ENCODE measurements at places on chromosomes 7 and 10.

DNA sequence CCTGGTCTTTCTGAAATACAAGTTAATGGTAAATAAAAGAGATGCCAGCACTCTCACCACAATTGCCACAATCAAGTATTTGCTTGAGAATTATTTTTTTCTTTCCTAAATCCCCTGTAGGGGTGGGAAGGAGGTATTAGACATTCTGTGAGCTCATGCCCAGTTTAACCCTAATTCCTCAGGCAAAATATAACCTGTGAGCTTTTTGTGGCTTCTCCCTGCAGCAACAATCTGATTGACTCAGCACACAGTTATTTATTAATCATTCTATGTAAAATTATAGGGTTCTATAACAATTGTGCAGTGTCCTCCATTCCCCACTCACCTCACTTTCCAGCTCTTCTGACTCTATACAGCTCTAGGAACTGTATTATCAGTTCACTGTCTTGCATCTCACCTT is 66.3 kb downstream of the GLI3 start:
- DNase-seq = peak; percentile 23

GRCh38 chr10:84331091-84331490 is 2.7 kb downstream of the CCSER2 start:
- DNase-seq = no peak

- no peak for DNase-seq
These were observed 43.6 kb downstream of the TSPAN15 start for GRCh38 chr10:69494626-69495558.

GRCh38 chr7:141057788-141058187 is 16.1 kb upstream of the TMEM178B start:
- no peak for DNase-seq

DNA sequence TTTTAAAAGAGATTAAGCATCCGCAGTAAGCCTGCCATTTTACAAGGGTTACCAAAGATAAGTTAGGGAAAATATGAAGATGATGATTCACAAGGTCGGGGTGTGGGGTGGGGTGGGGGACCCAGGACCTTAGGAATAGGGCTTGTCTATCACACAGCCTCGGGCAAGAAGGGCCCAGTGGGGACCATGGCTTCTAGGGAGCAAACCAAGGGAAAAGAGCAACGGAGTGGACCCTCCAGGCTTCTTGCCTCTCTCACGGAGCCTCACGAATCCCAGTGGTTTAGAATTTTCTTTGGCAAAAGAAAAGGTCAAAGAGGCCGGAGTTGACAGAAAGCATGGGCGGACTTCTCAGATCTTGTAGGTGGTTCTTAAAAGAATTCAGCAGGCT is 1.3 kb downstream of the PRKCQ start:
- no peak for DNase-seq

DNA sequence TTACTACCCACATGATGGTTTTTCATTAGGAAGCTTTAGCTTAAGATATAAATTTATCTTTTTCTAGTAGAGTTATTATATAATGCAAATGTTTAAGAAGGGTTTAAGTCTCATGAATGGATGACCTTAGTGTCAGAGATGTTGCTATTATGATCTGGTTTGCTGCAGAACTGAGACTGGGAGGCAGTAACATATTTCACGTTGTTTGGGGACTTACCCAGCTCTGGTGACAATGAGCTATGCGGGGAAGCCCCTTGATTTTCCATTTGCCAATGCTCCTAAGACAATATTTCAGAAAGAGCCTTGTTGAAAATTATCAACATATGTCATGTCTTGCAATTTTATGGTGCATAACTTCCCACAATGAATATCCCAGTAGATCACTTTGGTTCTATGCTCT is 754.6 kb downstream of the REEP3 start:
- DNase-seq = no peak

DNA sequence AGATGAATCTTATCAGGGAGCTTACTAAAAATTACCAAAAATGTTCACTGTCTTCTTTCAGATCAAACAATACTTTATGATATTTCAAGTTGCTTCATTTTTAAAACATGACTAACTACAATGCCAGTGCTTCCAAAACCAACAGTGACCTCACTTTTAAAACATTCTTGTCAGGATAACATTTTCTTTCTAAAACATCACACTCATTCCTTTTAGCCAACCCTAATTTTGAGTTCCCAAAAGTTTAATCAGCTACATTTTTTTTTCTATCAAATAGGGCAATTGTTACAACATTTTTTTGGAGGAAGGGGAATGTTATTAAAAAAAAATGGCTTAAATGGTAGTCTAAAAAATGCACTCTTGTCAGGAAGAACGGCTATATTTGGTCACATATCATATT is 37.3 kb downstream of the RTKN2 start:
- peak; percentile 91 for DNase-seq

GRCh38 chr10:61321041-61321857 is 131.9 kb downstream of the TMEM26 start:
- DNase-seq = peak; percentile 43

GRCh38 chr10:60722623-60723022 is 55.7 kb upstream of the CDK1 start:
- DNase-seq = no peak

GRCh38 chr7:148662646-148663045 is 36.1 kb upstream of the CUL1 start:
- DNase-seq = peak; percentile 4

DNA sequence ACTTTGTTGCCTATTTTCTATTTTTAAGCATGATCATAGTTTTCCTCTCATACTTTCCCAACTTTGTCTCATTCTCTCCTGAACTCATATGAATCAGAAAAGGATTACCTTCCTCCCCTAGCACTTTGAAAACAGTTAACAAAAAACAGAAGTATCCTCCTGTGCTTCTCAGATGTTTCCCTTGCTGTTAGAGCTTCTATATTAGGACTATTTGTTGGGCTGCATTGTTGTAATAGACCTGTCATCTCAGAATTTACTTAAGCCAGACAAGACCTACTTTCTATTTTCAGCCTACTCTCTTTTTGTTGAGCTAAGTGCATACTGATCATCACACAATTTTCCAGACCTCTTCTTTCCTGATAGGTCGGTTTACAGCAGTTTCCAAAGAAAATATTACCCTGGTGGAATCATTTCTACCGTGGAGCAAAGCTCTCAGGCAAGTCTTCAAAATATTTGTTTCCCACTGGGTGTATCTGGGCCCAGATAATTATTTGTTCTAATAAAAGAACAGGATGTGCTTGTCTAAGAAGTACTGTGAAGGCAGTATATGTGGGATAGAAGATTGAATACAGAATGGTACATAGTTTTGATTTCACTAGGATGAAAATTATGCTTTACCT is 411.9 kb upstream of the KLF6 start:
- peak; percentile 34 for DNase-seq

DNA sequence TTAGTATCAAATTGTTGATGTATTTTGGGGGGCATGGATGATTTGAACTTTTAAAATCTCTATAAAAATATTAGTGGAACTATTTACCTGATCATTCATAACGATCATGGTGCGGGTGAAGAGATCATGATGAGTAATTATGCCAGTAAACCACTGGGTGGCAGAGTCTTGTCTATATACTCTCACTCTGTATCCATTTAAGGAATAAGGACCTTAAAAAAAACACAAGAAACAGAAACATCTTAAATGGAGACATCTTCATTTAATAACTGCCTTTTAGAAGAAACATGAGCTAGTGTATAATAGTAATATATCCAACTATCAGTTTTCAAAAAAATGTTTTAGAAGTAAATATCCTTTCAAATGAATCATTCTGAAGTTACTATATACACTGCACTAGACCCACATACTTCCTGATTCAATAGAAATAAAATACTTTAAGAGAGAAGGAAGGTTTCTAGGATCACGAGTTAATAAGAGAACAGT is 84.0 kb downstream of the NRBF2 start:
- DNase-seq = peak; percentile 67

GRCh38 chr7:35430547-35431153 is 176.8 kb upstream of the TBX20 start:
- DNase-seq = no peak

DNA sequence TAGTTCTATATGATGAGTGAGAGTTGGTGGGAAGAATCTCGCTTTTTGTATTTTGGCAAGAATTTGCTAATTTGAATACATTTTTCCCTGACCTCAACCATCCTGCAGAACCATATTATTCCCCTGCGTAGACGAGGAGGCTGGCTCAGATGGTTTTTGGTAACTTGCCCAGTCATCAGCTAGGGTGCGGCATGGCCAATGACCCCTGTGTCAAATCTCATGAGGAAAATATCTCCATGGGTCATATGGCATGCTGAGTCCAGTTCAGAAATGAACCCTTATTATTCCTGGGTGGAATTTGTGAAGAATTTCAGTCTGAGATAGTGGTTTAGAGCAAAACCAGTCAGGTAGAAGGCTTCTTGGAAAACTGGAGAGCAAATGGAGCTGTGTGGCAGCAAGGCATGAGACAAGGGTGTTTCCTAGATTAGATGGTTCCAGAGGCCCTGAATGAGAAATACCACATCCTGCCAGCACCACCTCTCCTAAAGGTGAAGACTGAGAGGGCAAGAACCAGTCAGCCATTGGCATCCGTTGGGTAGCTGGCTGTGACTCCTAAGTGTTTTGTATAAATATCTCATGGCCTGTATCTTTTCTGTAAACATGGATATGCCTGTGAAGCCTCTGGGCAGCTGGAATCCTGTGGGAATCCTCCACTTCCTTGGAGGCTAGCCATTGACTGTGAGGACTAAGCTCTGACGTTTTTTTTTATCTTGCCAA is 5.8 kb upstream of the UPP1 start:
- peak; percentile 65 for DNase-seq

GRCh38 chr10:75672111-75672671 is 240.8 kb downstream of the LRMDA start:
- no peak for DNase-seq

GRCh38 chr10:70753841-70754621 is 31.1 kb downstream of the TBATA start:
- DNase-seq = peak; percentile 72

DNA sequence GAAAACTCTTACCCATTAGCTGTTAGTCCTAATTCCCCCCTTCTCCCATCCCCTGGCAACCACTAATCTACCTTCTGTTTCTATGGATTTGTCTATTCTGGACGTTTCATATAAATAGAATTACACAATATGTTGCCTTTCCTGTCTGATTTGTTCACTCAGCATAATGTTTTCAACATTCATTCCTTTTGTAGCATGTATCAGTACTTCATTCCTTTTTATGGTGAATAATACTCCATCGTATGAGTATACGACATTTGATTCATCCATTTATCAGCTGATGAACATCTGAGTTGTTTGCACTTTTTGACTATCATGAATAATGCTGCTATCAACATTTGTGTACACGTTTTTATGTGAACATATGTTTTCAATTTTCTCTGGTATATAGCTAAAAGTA is 4.4 kb upstream of the FRAT1 start:
- DNase-seq = no peak

- DNase-seq = no peak
These were observed 259.7 kb downstream of the CALN1 start for GRCh38 chr7:72152161-72153131.

- no peak for DNase-seq
These were observed 288.6 kb upstream of the PHF14 start for GRCh38 chr7:10685040-10685439.

- no peak for DNase-seq
These were observed 450.5 kb downstream of the DNAJB6 start for GRCh38 chr7:157787275-157787701.

GRCh38 chr10:58781873-58782488 is 269.3 kb downstream of the BICC1 start:
- DNase-seq = peak; percentile 62

DNA sequence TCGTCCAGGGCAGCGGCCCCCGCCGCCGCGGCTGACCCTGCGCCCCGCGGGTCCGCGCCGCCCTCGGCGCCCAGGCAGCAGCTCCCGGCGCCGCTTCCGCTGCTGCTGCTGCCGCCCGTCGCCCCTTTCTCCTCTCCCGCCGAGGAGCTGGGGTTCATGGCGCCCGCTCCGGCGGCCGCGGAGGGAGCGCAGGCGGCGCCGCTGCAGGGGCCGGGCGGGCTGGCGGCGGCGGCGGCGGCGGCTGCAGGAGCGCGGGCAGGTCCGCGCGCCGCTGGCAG is 286 bp downstream of the DGKI start:
- DNase-seq = no peak

- DNase-seq = peak; percentile 54
These were observed 40.9 kb downstream of the NUDCD3 start for GRCh38 chr7:44449584-44449928.

DNA sequence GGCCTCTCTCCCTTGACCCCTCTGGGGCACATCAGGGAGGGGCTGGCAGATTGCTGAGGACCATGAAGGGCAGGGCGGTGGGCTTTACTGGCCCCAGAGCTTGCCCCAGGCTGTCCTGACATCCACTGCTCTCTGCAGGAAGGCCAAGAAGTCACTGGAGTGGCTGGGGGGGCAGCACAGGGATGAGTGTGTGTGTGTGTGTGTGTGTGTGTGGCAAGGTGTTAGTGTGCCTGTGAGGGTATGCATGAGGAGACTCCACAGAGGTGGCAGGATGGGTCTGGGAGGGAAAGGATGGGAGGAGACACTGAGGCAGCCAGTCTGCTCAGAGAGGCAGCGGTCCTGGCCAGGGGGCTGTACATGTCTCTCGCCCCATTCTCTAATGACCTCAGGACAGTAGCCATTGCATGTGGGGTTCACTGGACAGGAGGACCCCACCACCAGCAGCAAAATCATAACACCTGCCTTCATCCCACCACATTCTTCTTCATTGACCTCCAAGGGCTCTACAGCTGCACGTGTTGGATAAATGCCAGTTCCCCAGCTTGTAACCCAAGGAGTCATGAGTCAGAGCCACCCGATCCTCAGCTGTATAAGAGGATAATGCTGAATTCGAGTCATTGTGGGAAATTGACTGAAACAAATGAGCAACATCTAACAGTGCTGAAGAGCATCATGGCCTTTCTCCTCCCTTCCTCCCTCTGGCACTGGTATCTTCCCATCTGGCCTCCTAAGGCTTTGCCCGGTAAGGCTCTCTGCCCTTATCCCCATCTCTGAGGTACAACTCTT is 720.5 kb downstream of the GRID1 start:
- DNase-seq = peak; percentile 29

DNA sequence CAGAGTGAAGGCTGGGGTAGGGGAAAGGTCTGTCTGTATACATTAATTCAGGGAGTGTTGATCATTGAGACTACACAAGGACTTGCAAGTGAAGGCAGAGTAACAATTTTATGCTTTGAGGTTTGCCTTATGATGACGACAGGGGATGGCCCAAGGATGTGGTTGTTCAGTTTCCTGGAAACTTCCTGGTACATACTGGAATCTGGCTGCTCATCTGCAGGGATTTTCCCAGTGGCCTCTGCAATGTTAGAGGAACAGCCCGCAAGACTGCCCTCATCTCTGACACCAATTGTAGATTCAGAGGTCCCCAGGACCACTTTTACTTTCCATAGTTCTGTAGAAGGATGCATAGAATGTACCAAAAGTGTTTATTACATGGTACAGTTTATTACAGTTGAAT is 189.6 kb downstream of the TMEM178B start:
- DNase-seq = no peak
